ENCODE measurements at places on chromosomes 3 and 15.

- peak; percentile 81 for DNase-seq
These were observed 239.4 kb upstream of the ZPLD1 start for GRCh38 chr3:102195198-102195948.

GRCh38 chr15:52200831-52201365 lies 9.7 kb upstream of the GNB5 start:
- DNase-seq: no peak

- no peak for DNase-seq
These were observed 293.8 kb downstream of the ROBO1 start for GRCh38 chr3:79473993-79474392.

DNA sequence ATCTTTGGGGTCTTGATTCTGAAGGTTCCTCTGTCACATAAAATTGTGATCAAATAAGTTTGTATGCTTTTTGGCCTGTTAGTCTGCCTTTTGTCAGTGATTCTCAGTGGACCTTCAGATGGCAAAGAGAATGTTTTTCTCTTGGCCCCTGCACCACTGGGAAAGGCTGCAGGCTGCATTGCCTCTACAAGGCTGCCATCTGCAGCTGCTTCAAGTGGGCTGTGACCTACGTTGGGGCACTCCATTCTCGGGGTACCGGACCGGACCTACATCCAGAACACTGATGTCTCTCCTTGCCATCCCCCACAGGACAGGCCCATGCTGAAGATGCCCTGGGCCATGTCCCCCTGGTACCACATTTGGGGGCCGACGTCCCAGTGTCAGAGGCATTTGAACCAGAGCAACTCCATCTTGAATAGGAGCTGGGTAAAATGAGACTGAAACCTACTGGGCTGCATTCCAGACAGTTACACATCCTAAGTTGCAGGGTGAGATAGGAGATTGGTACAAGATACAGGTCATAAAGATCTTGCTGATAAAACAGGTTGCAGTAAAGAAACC lies 37.5 kb upstream of the MFGE8 start:
- no peak for DNase-seq

DNA sequence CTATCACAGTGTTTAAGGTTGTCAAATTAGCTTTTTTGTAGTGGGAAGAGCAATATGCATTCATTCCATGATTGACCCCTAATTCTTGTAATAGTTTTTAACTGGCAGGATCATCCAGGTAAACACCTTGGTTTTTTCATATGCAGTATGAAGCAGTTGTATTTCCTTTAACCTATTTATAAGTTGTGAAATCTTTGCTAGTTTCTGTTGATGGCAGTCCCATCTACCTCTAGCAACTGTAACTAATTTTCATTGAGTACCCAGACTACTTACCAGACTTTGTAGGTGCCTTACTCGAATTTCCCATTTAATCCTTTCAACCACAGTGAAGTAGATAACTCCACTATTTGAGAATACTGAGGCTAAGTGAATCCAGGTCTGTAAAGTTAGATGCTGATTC lies 6.1 kb downstream of the FXR1 start:
- no peak for DNase-seq

- no peak for DNase-seq
These were observed 104.8 kb upstream of the HERC1 start for GRCh38 chr15:63938486-63939061.

DNA sequence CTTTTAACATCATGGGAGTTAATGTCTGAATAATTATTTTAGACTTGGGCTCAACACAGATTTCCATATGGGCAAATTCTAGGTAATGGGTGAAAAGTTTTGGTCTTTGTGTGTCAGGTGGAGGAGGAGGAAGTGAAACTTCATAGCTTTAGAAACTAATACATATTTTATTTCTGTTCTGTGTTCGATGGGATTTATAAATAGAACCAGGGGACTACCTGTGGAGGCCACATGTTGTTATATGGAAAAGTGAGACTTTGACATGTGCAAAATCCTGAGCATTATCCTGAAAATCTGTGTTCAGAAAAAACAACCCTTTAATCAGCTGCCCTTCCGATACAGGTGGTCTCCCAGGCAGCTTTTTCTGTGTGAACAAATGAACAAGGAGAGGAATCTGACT lies 209.5 kb downstream of the SOX2 start:
- no peak for DNase-seq

- DNase-seq: peak; percentile 90
These were observed 6.4 kb downstream of the STRA6 start for GRCh38 chr15:74196175-74196574.

Measured in small intestine (tissue), 16 donors.